ENCODE measurements at places on chromosomes 2 and 18.

GRCh38 chr2:118091140-118091478 lies 2.8 kb downstream of the INSIG2 start:
- no peak for DNase-seq

- no peak for DNase-seq
These were observed 158.7 kb downstream of the KLHL29 start for GRCh38 chr2:23543728-23544127.

DNA sequence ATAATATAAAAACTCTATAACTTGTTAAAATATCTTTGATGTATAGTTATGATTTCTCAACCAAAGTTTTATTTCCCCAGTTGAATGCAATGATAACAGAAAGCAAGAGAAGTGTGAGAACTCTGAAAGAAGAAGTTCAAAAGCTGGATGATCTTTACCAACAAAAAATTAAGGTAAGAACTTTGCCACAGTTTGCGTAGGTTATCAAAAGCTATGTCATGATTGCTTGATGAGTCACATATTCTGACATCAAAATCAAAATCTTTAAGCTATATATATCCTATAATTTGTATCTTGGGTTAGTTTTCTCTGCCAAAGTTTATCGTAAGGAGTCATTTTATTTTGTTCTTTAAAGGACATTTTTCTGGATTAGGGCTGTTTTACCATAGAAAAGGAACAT lies 35.0 kb downstream of the NDC80 start:
- no peak for DNase-seq

DNA sequence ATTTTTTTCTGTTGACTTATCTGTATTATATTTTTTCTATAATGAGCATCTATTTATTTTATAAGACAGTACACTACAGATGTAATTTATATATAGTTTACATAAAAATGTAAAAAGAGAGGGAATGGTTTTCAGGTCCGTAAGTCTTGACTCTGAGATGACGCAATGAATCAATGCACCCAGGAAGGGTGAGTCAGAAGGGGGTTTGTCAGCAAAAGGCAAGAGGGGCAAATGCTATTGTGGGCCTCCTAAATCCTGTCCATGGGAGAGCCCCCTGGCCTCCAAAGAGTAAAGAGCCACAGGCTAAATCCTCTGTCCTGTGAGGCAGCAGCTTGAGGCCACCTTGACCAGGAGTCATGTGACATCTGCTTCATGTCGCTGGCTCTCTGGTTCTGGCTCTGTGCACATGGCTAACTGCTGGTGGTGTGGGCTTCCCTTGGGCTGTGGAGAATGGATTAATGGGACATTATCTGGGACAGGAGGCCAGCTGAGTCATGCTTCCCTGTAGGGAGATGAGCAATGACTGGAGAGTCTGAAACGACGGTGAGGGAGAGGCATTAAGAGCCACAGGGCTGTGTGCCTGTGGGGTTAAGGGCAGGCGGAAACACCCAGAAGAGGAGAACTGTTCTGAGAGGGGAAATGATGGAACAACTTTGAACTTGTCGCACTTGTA lies 22.8 kb upstream of the ASB18 start:
- DNase-seq = peak; percentile 17

GRCh38 chr2:13067508-13067907 lies 350.8 kb downstream of the TRIB2 start:
- no peak for DNase-seq

GRCh38 chr2:61620244-61621159 lies 82.3 kb upstream of the XPO1 start:
- DNase-seq = no peak

DNA sequence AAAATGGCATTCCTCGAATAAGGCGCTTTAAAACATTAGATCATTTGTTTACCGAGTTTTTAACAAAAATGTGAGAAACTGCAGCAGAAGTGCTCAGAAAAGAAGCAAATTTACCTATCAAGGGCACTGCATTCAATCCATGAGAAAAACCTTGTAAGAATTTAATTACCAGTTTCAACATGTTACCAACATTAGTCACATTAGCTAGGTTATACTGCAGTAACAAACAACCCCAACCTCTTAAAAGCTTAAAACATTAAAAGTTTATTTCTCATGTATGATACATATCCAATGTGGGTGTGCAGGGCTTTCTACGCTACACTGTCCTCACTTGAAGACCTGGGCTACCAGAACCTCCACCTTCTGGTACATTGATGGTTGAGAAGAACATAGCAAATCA lies 68.1 kb upstream of the CCBE1 start:
- no peak for DNase-seq

DNA sequence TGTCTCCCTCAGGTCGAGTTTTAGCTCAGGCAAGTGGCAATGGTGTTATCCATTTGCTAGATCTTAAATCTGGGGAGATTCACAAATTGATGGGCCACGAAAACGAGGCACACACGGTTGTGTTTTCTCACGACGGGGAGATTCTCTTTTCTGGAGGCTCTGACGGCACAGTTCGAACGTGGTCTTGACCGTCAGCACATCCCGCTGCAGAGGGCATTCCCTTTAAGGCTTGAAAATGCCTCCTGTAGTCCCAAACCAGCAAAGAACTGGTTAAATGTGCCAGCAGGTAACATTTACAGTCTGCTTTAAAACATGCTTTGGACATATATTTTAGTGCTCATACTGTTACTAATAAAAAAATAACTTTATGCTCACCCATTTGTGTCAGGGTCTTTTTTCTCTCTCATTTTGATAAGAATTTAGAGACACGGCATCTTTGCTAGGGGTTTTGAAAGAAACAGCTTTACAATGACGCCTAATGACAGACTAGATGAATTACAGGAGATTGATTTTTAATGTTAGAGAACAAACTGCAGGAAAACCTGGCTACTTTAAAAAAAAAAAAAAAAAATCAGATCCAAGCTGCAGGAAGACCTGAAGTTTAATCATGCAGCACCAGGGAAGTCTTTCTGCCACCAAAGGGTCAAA lies 602 bp upstream of the VWC2L start:
- no peak for DNase-seq

DNA sequence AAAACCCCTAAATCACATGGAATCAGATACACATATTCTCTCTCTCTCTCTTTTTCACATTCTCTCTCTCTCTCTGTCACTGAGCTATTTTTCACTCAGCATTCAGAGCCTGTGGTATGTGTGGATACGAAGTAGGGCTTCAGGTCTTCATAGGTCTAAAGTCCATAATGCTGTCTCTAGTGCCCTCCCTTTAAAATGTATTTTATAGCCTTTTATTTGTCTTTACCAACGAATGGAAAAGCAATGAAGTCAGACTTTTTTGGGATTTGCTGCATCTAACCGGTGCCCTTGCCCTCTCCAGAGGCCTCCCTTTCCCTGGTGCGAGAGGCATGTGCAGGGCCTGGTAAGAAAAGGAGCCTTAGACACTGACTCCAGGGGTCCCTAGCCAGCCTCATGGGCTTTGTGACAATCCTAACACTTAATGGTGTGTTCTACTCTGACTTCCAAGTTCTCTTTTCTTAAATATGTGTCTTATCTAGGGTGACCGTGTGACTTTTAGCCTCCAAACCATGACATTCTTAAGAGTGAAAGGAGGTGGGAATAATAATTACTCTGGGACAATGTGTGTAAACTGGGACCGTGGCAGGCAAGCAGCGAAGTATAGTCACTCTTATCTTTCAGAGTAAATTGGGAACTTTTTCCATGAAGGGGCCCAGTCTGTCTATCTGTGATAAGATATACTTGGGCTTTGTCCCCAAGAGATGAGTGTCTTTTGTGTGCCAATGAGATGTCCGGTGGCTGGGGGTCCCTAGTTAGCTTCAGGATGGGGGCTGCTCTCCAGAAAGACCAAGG lies 101.1 kb downstream of the B3GNT2 start:
- no peak for DNase-seq

DNA sequence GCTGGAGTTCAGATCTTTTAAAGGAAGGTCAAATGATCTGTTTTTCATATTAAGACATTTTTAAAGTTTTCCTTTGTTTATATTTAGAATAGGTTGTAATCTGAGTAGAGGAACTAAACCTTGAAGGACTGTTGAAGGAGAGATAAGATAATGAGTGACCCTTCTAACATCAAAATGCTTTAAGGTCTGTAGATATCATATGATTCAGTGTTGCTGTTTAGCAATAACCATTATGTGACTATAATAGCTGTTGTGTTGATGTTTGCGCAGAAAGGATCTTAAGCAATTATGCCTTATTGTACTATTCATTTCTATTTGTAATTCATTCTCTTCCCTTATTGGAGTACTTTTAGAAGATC lies 60.0 kb downstream of the SLC16A14 start:
- no peak for DNase-seq

GRCh38 chr2:183348492-183348891 lies 224.2 kb downstream of the NUP35 start:
- DNase-seq = no peak

DNA sequence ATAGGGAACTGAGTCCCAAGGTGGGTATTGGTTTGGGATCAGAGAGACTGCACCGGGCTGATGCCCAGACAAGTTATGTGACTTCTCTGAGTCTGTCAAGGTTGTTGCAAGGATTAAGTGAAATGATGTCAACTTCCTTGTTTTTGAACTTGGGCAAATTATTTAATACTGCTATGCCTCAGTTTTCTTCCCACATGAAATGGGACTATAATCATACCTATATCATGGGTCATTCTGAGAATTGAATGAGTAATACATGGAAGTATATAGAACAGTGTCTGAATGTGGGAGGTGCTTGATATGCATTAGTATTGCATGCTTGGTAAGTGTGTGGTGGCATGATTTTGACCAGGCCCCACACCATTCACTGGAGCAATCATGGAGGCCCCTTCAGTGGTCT lies 99.0 kb downstream of the PRKCE start:
- DNase-seq = no peak

- DNase-seq = peak; percentile 61
These were observed 32.8 kb upstream of the IL1B start for GRCh38 chr2:112869258-112869842.

GRCh38 chr2:124566518-124566970 lies 541.5 kb downstream of the CNTNAP5 start:
- no peak for DNase-seq

DNA sequence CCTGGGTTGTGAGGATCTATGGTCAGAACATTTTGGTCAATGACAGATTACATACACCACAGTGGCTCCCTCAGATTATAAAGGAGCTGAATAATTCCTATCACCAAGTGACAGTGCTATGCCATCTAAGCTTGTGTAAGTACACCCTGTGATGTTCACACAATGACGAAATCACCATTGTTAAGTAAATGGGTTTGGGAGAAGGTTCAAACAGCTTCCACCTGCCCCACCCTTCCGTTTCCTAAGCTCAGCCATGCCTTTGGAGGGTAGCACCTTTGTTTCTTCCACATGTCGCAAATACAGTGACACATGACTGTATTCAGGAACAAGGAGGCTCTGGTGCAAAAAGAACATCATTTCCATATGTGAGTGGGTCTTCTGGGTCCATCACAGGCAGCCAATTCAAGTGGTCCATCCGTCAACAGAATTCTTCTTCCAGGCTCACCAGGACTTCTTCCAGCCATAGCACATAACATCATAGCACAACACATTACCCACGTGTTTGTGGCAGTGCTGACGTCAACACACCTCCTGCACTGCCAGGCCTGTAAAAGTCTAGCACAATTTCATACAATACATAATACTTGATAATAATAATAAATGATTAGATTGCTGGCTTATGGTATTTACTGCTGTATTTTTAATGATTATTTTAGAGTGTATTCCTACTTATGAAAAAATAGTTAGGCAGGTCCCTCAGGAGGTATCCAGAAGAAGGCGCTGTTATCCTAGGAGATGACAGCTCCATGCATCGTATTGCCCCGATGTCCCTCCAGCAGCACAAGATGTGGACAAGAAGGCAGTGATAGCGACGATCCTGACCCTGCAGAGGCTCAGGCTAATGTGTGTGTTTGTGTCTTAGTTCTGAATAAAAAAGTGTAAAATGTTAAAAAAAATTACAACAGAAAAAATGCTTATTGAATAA lies 264.8 kb downstream of the ANAPC1 start:
- no peak for DNase-seq

DNA sequence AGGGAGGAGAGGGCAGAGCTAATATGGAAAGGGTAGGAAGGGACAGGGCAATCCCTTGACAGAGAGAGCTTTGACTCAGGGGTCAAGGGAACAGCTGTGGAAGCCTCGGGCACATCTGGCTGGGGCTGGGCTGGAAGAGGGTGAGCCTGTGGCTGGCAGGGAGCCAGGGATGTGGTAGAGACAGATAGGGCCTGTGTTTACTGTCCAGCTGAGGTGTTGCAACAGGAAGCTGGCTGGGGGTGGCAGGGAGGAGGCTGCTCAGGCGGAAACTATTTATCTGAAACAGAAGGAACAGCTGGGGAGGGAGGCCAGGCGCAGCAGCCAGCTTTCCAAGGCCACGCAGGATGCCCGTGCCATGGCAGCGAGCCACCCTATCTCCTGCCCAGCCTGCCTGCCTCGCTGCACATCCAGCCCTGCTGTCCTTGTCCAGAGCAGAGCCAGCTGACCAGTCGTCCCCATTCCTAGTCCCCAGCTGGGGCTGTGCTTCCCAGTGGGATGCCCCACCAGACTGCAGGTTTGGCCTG lies 264.7 kb downstream of the CYP26B1 start:
- peak; percentile 88 for DNase-seq
